Choroid plexus epithelial cell (primary cell): ENCODE measurements at places on chromosomes 4 and X.

DNA sequence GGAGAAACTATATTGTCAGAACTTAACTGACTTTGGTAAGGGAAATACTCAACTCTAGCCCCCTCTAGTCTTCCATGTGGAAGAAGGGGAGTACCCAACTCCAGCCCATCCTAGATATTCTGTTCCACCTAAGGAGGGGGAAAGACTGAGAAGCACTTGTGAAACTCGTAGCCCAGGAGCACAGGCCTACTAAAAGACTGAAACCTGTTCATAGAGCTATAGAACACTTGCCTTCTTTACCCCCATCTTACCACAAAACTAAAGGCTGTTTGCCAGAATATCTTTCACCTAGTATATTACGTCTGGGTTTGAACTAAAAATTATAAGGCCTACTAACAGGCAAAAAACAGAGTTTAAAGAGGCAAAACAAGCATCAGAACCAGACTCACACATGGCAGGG, 15.5 kb downstream of the CLDN22 start:
- no peak for DNase-seq

GRCh38 chrX:15815779-15816437, 25.6 kb downstream of the ZRSR2 start:
- peak; percentile 39 for DNase-seq

DNA sequence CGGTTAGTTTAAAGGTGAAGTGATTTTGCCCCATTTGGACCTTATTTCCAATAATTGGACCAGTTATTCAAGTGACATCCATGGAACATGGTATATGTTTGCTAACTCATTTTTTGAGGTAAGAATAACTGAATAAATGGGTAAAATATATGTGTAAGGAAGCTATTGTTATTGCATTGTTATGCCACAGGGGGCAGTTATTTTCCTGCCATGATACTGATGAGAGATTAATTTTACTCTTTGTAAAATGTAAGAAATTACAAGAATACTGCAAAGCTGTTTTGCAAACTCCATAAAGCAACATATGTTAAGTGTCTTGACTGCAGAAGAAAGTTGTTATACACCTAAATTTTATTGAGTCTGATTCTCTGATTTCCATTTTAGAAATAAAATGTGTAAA, 114.0 kb downstream of the IL1RAPL1 start:
- peak; percentile 5 for DNase-seq

GRCh38 chr4:88078579-88078978, 71.1 kb downstream of the PKD2 start:
- DNase-seq: peak; percentile 22

DNA sequence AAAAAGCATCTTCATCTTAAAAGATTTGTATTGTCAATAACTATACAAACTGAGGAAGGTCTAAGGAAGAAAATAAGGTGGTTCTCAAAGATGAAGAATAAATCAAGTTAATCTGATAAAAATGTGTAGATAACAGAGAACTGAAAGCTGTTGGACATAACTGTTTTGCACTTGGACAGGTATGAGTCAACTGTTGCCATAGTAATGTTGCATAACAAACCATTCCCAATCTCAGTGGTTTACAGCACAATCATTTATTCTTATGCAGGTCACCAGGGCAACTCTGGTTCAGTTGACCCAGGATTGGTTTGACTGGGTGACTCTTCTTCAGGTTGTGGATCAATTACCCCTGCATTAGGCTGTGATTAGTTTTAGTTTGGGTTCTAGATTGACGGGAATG, 2197.7 kb downstream of the ARAP2 start:
- peak; percentile 77 for DNase-seq

DNA sequence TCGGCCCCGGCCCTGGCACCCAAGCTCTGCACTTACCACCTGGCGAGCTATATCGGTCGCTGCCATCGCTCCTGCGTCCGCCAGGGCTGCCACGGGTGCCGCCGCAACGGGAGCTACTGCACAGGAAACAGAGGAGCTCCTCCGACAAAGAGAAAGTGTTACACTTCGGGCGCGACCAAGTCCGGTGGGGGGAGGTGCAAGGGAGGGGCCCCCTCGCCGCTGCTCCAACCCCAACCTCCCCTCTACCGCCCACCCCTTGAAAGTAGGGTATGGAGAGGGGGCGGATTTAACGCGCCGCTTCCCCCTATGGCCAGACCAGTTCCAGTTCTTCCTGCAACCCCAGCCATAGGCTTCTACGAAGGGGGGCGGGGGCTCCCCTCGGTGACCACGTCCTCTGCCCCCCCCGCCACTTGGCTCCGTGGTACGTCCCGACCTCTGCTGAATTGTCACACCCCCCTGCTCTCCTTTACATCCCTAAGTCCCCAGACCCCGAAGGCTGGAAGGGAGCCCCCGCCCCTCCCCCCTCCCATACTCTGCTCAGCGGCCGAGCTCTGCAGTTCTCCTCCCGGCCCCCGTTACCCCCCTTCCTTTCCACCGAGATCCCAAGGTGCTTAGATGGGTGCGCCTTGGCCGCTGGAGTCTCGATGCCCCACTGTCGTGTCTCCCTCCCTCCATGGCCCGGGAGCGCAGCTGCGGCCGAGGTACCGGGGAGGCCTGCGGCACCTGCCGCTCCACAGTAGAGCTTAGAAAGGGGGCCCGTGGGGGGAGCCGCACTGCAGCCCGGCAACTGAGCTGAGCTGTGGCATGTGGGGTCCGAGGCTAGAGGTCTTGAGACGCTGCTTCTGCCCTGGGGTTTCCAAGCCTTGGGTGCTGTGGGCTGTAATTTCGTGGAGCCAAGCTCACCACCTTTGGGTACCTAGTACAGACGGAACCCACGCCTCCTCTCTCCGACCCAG, at the start of gene SEPTIN6:
TSS of gene SEPTIN6 (minus strand) at position 129 of the 956 bp plus-strand sequence. CDS start at position 66, 63 bp downstream.
- DNase-seq: peak; percentile 72

- no peak for DNase-seq
Measured at GRCh38 chr4:13840502-13841190, 213.1 kb upstream of the BOD1L1 start.

DNA sequence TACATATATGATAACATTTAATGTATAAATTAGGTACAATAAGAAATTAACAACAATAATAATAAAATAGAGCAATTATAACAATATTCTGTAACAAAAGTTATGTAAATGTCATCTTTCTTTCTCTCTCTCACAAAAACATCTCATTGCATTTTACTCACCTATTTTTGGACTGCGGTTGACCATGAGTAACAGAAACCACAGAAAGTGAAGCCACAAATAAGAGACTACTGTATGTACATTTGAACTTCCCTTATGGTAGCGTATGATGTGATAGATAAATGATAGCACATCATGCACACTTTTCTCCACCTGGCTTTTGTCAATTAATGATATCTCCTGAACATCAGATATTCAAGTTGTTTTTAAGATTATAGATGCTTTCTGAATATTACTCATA, 80.5 kb downstream of the HNRNPD start:
- DNase-seq: no peak

DNA sequence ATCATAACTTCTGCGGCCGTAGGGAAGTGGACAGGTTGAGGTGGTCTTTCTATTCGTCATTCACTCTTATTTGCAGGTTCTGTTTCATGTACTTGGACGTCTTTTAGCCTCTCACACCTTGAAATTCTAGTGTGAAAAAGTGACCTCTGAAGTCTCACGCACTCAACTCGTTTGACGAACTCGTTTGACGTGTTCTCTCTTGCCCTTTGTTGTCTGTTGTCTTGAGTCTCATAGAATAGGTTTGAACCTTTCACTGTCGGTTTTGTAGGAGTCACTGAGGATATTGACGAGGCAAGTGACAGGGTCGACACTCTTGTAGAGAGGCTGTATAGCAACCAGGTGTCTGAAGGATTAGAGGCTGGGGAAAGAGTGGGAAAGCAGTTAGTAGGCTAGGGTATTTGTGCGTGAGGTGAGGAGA, 1.1 kb upstream of the PGRMC2 start:
- peak; percentile 69 for DNase-seq

- DNase-seq: peak; percentile 49
Measured at GRCh38 chr4:119659576-119659975, 31.0 kb upstream of the PDE5A start.

GRCh38 chr4:24515698-24516097, 68.7 kb downstream of the DHX15 start:
- DNase-seq: no peak

DNA sequence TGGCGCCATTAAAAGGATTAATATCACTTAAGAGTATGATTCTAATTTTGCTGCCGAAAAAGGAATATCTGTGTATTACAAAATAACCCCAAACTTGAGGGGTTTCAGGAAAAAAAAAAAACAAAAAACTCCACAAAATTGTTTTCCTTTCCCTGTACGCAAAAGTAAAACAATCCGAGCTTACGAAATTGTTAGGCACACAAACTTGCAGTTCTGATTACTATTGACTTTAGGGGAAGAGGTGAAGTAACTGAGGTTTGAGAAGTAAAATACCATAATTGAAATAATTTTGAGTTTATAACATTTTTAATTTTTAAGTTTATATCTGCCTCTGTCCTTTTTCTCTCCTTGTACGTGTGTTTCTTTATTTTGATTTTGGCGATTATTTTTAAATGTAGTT, 64.8 kb downstream of the USP9X start:
- DNase-seq: no peak

- no peak for DNase-seq
Measured at GRCh38 chr4:22554670-22555069, 38.8 kb upstream of the ADGRA3 start.

- no peak for DNase-seq
Measured at GRCh38 chr4:102554992-102555391, 53.8 kb downstream of the NFKB1 start.

DNA sequence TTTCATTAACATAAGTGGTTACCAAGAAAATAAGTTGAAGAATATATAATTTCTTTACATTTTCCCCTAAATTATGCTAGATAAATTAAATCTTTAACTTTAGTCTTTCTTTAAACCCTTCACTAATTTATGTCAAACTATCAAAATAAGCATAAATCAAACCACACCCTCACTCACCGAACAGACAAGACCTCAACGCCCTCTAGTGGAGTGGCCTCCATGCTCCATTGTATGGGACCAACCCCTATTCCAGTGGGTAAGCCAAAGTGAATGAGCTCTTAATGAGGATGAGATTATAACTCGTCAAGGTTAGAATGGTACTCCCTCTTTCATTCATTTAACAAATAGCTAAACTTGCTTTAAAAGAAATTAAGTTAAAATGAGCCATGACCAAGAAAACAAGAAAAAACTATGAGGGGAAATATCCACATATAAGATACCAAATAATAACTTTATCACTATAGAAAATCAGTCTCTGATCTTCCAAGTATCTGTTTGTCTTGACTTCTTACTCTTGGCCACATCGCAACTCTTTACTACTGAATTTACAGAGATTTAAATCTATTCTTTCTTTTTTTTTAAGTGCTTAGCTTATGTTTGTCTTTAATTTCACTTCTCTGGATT, 15.6 kb upstream of the BBS12 start:
- peak; percentile 89 for DNase-seq

DNA sequence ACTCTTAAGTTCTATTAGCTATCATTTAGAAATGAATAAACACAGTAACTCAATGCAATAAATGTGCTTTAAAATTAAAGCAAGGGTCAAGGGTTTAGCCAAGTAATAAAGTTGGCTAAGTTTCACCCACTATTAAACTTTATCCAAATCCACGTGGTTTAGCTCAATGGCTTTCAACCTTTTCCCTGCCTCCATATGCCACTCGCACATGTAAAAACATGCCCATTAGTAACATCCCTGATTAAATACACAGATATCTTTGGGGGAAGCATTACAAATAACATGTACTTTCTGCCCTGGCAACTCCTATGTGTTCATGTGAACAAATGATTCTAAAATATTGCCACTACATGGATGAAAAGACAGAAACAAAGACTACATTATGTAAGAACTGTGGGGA, 130.8 kb downstream of the ZAR1 start:
- no peak for DNase-seq

GRCh38 chr4:7068883-7069282, 1.0 kb upstream of the GRPEL1 start:
- no peak for DNase-seq

- peak; percentile 78 for DNase-seq
Measured at GRCh38 chr4:114087596-114088230, 108.3 kb upstream of the ARSJ start.

DNA sequence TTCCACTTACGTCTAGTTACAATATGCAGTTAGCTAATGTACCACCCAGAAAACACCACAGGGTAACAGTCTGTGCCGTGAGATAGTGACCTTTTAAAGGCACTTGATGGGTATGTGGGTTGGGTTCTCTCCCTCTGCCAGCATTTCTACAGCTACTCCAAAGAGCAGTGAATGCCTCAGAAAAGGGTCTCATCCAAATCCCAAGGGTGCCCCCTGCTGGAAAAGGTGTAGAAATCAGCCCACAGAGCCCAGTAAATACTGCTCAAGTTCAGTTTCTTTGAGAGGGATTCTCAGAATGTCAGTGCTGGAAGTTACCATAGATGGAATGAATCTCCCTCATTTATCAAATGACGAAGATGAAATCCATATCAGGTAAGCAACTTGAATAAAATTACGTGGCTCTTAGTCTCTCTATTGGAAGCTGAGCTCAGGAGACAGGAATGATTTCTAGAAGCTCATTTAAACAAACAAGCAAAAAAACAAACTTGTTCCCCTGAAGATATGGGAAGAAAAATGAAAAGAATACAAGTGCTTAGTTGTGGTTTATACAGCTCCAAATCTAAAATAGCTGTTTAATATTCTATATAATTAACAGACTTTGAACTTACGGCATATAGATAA, 9.5 kb downstream of the RNF175 start:
- DNase-seq: peak; percentile 91

- DNase-seq: no peak
Measured at GRCh38 chr4:85233516-85233915, 241.4 kb upstream of the ARHGAP24 start.

GRCh38 chr4:174314770-174315169, 31.1 kb downstream of the CEP44 start:
- DNase-seq: peak; percentile 79

DNA sequence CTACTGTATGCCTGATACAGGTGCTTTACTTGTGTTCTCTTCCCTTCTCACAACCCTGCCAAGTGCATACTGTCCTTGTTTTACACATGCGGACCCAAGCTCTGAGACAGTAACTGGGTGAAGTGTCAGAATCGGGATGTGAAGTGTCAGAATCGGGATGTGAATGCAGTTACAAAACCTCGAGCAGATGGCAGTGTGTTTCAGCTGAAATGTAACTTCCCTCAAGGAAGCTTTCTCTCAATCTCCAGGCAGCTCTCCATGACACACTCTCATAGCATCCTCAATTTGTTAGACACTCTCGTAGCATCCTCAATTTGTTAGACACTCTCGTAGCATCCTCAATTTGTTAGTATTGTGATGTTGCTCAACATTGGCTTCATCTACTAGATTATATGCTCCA, 1.1 kb upstream of the HPSE start:
- no peak for DNase-seq

- no peak for DNase-seq
Measured at GRCh38 chrX:44113337-44113736, 140.1 kb upstream of the NDP start.

- peak; percentile 7 for DNase-seq
Measured at GRCh38 chr4:81427344-81427821, 44.3 kb downstream of the RASGEF1B start.

GRCh38 chr4:107930821-107931774, at the start of gene CYP2U1:
TSS of gene CYP2U1 (plus strand) at chr4:107931549. CDS start at chr4:107931644, 95 bp downstream.
- peak; percentile 64 for DNase-seq

DNA sequence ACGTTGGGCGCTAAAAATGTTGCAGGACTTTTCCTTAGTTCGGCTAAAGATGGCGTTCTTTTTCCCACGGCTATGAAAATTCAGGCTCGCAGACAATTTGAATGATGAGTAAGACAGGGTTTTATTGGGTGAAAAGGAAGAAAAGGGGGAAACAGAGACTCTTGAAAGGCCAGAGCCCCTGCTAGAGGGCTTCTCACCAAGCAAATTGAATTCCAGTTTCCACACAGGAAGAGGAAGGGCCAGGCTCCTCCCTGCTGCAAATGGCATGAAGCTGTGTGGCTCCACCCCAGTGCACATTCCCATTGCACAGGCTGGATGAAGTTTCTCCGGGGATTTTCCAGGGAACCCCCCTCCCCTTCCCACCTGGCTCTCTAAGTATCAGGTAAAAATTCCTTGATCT, 210.9 kb downstream of the KLHL4 start:
- DNase-seq: no peak
